HAP-1 (cell line): ENCODE measurements at places on chromosomes 4 and X.
A peak's percentile ranks its signal among the peaks of the same experiment; 100 is the strongest.

DNA sequence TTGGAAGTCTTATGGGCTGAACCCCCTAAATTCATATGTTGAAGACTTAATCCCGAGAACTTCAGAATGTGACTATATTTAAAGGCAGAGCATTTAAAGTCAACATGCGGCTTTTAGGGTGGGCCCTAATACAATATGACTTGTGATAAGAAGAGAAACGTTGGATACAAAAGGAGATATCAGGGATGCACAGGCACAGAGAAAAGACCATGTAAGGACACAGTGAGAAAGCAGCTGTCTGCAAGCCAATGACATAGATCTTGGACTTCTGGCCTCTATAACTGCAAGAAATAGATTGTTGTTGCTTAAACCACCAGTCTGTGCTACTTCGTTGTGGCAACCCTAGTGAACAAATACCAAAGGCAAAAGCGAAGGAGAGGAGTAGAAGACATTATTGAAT is 42.2 kb downstream of the GABRG1 start:
- no peak for DNase-seq

DNA sequence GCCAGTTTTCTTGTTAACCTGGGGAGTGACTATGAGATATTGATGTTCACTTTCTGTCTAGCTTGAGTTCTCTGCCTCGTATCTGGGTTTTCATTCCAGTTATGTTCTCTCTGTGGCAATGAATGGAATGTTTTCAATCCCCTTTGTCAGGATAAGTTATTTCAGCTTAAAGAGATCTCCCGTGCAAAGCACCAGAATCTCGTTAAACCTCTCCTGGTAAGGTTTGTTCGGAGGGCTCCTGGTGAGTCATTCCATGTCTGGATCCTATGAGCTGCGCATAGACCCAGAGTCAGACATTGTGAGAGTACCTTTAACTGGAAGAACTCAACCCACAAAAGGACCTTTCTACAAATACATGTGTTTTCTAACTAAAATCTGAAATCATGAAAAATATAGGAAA is 51.0 kb downstream of the KDR start:
- no peak for DNase-seq

GRCh38 chr4:74838746-74839370 is 44.5 kb upstream of the BTC start:
- no peak for DNase-seq

GRCh38 chr4:10173037-10173753 is 56.6 kb upstream of the WDR1 start:
- no peak for DNase-seq

DNA sequence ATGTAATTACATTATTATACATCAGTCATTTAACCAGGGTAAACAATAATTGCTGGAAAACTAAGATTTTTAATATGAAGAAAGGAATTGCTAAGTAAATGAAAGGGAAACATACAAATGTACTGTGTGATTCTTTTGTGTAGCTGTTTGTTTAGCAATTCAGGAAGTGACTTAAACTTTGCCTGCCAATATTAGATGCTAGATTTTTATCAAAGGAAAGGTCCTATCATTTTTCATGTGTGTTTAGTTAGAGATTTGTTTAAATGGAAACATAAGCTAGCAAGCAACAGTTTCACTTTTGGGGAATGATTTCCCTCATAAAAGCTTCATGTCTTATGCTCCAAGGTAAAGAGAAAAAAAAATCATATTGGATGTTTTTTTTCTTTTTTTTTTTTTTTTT is 95.1 kb upstream of the LIMCH1 start:
- no peak for DNase-seq

- peak; percentile 64 for DNase-seq
Measured at GRCh38 chr4:176256921-176257320, 12.1 kb downstream of the ASB5 start.

- DNase-seq, result no peak
Measured at GRCh38 chrX:150159537-150159936, 203.6 kb upstream of the MAMLD1 start.

DNA sequence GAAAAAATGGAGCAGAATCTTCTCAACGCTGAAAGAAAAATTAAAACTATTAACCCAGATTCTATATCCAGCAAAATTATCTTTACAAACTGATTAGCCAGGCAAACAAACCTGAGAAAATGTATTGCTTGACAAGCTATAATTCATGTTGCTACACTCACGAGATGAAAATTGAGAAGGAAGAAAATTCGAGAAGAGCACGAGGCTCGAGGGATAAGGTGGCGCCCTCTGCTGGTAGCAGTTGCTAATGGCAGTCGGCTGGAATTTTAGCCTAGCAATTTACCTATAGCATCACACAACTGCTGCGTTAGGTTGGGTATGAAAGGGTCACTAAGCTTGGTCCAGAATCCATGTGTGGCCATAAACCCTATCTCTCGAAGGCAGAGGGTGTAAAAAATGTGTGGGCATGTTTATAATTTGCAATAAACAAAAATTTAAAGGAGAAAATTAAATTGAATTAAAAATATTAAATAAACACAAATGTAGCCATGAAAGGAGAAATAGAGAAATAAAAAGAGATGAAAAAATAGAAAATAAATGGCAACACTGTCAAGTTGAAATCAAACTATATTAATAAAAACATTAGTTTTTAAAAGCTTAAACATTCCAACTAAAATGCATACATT is 126.6 kb downstream of the PPP4R3C start:
- DNase-seq, result peak; percentile 32

GRCh38 chr4:100016191-100016590 is 66.1 kb upstream of the H2AZ1 start:
- DNase-seq, result no peak

DNA sequence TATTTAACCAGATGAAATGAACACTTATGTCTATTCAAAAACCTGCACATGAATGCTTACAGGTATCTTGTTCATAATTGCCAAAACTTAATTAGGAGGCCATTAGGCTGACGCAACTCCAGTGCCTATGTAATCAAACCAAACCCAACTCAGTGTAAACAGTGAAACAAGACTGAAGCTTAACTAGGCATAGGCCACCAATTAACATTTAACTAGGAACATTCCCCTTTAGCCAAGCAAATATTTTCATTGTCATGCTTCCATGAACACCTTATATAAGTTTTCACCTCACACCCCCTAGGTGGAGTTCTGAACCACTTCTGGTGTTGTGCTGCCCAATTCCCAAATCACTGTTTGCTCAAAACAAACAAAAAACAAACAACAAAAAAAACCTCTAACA is 686.0 kb downstream of the STPG2 start:
- DNase-seq, result no peak

DNA sequence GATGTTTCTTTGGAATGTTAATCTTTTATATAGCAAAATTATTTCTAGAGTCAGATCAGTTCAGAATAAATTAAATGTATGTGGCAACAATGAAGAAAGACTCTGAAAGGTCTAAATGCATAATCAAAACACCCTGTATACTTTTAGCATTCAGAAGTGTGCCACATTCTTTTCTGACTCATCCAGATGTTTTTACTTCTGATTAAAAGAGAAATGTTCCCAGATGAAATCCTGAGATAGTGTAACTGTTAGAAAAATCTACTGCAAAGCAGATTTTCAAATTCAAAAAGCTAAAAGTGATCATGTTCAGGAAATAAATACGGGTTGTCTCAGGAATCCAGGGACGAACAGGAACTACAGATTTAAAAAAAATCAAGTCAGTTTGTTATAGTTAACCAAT is 241.4 kb downstream of the GRIA3 start:
- no peak for DNase-seq

DNA sequence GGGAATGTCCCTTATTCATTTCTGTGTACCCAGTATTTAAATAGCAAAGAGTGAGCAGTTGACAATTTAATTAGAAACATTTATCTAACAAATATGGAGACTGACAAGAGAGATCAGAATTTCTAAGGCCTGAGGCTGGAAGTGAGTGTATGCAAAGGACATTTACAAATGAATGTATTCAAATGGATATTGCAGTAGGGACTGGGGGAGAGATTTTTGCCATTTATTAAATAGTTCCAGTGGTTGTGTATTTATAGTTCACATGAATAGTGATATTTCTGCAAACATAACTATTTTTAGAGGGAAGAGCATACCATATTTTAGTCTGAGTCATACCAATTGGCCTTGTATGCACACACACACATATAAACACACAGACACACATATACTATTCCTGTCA is 592.4 kb downstream of the GLUD2 start:
- DNase-seq, result peak; percentile 25
